ENCODE measurements at places on chromosomes 11 and 22.

GRCh38 chr11:69912161-69912910 is 93.1 kb upstream of the FGF3 start:
- DNase-seq, result no peak

GRCh38 chr11:6667733-6668374 is 12.2 kb upstream of the DCHS1 start:
- peak; percentile 20 for DNase-seq

GRCh38 chr11:6616596-6617250 is 2.5 kb downstream of the TPP1 start:
- no peak for DNase-seq

DNA sequence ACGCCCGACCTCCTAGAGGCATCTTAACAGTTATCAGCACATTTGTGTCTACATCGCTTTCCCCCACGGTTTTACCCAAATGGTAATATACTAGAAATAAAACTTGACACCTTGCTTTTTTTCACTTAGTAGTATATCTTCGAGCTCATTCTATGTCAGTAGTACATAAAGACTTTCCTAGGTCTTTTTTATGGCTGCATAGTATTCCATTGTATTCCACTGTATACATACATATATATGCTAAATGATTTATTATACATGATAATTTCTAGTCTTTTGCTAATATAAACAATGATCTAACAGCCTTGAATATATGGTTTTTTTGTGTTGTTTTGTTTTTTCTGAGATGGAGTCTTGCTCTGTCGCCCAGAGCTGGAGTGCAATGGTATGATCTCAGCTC is 34.8 kb upstream of the DLAT start:
- DNase-seq, result no peak

DNA sequence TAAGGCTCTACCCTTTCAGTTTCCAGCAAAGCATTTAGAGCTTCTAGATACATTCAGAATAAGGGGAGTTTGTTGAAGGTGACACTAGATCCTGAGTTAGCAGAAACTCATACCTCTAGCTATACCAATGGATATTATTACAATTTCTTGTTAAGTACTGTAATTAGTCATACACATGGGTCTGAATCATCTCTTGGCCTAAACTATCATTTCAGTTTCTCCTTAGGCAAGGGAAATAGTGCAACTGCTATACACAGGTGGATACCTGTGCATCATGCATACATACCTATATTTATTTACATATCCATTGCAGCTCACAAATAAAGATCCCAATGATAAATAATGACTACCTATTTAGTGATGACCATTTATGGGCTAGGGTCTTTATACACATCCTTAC is 45.1 kb upstream of the PAX6 start:
- no peak for DNase-seq

GRCh38 chr22:20061481-20061861 is 18.6 kb upstream of the DGCR8 start:
- no peak for DNase-seq

DNA sequence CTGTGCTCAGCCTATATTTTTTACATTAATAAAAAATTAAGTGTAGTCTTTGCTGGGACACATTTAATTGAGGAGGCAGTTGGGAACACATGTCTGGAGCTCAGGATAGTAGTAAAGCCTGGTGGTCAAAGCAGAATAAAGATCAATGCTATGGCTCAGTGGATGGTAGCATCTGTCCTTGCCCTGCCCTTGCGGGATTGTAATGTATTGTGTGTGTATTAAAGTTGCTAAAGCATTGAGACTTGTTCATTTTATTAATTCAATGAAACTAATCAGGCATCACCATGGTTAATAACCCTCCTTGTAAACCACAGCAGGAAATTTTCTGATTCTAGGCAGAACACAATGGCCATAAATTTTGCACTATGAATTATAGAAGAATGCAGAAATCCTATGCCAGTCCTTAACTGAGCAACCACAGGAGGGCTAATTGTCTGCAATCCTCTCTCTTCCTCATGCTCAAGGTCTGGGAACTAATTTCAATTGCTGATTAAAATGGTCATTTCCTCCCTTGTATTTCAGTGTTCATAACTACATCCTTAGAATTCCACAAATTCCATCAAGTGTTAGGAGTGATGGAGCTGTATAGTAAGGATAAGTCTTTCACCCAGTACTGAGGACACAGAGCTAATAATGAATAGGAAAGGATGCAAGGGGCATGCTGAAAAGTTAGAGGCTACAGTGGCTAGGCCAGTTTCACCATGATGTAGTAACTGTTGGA is 403.2 kb upstream of the DDI1 start:
- DNase-seq, result no peak

- no peak for DNase-seq
Measured at GRCh38 chr11:16011396-16011795, 344.9 kb downstream of the SOX6 start.

GRCh38 chr11:59216641-59217564 is 4.2 kb upstream of the MPEG1 start:
- DNase-seq, result no peak

DNA sequence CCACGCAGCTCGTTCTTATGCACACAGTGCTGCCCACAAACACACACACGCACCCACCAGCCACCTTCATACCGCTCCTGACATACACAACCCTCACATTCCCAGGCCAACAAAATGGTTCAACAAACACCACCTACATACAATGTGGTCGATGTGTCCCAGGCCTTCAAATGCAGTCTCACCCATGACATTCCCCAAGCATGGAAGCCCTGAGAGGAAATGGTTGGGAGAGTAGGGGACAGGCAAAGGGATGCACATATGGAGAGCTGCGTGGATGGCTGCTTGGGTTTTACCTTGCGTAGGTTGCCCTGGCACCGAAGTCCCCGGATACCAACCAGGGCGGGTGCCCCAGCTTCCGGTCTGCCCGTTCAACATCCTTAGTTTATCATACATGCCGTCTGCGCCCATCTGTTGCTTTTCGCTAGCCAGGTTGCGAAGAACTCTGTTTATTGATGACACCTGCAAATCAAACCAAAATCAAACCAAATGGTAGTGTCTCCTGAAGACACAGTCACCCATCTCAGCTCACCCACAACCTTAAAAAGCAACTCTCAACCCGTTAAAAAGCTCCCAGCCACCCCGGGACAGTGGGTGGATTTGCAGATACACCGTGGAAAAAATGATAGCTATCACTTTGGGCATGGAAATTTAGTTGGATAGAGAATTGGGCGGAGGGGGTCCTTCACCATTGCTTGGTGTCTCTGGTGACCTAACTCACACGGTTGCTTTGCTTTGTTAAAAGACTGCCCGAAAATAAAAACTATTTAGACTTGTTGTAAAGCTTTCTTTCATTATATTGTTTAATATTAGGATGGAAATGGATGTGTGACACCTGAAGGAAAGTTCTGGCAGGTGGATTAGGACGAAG is 10.5 kb downstream of the PAX6 start:
- no peak for DNase-seq

DNA sequence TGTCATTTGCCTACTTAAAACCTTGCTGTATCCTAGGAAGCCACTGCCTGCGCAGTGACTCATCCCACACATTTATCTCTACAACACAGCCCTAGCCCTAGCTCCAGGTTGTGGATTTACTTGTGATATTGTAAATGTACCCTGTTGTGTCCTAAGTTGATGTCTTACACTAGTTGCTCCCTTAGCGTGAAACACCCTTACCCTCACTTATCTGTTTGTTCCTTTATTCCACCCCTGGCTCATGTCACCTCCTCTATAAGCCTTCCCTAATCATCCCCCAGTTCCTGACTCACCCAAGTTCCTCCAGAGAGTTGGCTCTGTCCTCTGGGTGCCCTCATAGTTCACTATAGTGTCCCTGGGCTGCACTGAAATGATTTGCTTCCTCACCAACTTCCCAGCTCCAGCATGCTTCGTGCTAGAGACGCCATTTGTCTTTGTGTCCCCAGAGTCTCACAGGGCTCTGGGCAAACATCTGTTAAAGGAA is 431.8 kb upstream of the FAT3 start:
- DNase-seq, result no peak

DNA sequence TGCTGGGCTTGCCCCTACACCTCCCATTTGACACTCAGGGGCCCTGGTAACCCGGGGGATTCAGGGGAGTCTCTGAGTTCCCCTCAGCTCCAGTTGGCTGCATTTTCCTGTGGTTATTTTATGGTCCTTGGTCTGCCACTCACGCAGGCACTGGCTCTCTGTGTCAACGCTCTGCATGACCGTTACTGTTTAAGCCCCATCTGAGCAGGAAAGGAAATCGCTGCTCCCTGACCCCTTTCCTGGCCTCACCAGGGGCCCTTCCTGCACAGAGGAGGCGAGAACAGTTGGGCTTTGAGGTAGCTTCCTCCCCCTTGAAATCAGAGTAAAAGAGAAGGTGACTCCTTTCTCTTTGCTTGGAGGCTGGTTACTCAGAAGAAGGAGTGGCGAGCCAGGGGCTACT is 2.4 kb downstream of the C1QTNF4 start:
- no peak for DNase-seq

DNA sequence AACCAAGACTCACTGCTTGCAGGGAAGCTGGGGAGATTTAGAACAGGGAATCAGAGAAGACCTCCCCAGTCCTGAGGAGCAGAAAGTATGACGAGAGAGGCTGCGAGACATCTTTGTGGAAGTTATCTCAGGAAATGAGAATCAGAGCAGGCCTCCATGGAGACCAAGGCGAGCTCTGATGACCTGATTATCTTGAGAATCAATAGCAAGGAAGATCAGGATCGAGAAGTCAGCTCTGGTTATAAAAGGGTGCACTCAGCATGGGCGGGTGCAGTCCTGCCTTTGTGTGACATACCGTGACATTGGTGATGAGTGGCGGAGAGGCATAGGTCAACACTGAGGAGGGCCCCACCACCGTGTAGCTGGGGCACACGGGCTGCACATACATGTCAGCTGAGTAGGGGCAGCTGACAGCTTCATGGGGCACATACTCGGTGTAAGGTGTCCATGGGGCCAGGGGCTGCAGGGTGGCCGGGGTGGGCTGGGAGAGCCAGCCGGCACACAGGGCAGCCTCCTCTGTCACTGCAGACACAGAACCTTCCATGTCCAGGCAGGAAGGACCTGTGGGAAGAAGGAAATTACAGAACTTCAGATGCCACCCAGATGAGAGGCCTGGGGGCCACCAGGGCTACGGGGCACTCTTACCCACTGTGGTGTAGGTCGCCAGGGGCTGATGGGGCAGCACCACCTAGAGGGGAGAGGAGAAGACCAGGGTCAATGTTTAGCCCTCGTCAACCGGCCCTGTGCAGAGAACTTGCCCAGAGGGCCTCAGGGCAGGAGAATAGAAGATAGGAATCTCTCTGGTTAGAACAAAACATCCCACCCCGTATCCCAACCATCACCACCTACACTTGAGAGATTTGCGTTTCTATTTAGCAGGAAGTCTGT is 21.7 kb downstream of the POU2AF1 start:
- no peak for DNase-seq

GRCh38 chr11:119388103-119388502 is 6.6 kb upstream of the USP2 start:
- DNase-seq, result no peak

- DNase-seq, result no peak
Measured at GRCh38 chr11:75899806-75900205, 84.8 kb downstream of the UVRAG start.

All from stimulated activated naive CD4-positive, alpha-beta T cell treated with Interleukin-2 at 50 U/mL for 16 hours (primary cell).